IPS DF 6.9 (cell line): ENCODE measurements at places on chromosomes 1 and 21.

- no peak for DNase-seq
These were observed 6.3 kb downstream of the ATF6 start for GRCh38 chr1:161772397-161772796.

GRCh38 chr1:36919491-36920145, 114.7 kb downstream of the GRIK3 start:
- DNase-seq: no peak

GRCh38 chr1:214474467-214474866, 76.9 kb downstream of the PTPN14 start:
- DNase-seq: no peak

DNA sequence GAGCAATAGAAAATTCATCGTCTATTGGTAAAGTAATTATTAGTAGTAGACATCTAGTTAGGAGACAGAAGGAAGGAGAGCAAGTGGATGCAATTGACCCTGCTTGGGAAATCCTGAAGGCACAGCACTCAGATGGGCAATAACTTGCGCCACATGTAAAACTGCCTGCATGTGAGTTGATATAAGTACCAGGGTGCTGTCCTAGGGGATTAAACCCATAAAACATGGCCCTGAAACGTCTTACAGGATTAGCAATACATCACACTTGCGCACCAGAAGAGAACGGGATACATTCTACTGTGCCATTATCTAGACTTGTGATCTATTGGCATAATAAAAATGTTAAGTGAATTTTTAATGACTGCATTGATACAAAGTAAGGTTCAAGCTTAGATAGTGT, 277.5 kb upstream of the LYPLAL1 start:
- DNase-seq: no peak

GRCh38 chr21:30958741-30959140, 77.4 kb upstream of the KRTAP11-1 start:
- DNase-seq: no peak

- DNase-seq: no peak
These were observed 54.7 kb downstream of the NDUFS5 start for GRCh38 chr1:39080831-39081270.

- DNase-seq: no peak
These were observed 4.1 kb downstream of the GSTM5 start for GRCh38 chr1:109716121-109716520.

DNA sequence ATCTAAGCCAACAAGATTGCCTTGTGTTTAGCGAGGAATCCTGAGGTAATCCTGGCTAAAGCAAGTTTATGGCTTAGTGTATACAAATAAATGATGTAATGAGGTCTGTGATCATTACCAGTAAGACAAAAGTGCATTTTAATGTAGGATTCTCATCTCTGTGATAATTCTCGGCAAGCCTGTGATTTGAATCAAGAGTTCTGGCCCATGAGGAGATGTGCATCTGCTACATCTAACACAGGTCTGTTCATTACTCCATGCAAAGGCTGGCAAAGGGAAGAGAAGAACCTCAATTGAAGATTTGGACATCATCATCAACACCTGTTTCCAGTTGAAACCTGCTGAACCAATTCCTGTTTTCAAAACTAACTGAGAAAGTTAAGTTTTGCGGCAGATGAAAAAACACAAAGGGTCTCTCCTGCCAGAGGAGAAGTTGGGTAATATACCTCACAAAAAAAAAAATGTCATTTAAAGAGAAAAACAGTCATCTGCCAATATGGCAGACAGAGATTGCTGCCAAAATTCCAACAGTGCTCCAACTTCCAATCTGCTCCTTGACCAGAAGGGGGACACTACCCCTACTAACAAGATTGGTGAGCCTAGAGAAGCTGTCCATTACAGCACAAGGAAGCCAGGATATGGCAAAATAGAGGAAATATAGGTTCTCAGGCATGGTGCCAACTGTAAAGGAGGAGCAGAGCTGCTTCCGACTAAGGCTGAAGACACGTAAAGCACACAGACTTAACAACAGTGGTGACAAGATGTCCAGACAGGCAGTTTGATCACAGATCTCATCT, 453.7 kb downstream of the TTLL7 start:
- no peak for DNase-seq

- DNase-seq: no peak
These were observed 26.4 kb upstream of the RGS16 start for GRCh38 chr1:182630586-182630985.

GRCh38 chr1:111653709-111654108, 34.1 kb downstream of the RAP1A start:
- DNase-seq: no peak

DNA sequence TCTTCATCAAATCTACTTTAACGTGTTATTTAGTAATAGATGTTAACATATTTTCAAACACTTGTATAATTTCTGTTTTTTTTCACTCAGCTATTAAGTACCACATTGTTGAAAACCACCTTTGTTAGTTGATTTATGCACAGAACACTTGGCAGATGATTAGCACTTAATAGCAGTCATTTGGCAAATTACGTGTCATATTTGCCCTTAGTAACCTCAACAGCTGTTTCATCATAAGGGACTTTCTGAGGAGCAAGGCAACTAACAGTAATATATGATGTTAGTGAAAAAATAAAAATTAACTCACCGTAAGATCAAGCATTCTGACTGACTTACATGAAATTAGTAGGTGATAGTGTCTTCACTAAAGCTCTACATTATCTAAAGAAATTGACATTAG, 186.4 kb downstream of the HMCN1 start:
- no peak for DNase-seq

DNA sequence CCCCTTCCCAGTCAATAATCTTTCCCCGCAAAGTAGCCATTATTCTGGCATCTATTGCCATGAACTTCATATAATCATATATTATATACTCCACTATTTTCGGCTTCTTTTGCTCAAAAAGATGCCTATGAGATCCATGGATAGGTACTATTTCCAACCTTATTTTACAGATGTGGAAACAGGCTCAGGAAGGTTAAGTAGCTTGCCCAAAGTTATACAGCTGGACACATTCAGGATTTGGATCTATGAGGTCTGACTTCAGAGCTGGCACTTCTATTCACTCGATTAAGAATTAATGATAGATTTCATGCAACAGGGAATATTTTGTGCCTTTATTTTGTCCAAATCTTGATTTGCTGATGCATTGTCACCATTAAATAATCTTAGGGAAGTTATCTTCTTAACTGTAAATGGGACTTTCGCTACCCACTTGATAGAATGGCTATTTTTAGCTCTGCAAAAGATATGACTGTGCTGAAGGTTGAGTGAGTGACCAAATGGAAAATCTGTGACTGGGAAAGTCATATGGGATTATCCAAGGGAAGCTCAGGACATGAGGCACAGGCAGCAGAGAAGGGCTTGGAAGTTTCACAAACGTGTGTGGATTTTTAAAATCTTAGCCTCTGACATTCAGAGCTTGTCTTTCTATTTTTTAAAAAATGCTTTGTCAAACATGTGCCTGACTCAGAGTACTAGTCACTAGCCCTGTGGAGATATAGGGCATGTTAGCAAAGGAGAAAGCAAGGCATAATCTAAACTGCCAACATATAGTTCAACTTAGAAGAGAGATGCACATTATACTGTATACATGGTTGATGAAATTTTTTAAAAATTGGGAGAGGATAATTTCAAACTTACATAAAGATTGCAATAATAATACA, 36.5 kb downstream of the GIPC2 start:
- DNase-seq: no peak

DNA sequence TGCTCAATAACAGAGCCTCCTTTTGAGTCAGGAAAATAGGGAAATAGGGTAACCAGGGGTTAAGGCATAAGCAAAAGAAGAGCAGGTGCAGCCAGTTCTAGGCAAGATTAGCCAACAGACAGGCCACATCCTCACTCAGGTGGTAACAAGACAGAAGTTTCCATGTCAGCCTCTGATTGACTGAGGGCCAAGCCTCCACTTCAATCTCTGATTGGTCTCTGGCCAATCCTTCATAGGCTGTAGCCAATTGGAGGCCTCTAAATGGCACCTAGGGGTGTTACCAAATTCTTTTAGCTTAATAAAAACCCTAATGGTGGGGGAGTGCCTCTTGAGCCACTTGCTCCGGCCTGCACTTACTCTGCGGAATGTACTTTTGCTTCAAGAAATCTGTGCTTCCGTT, 37.2 kb downstream of the LACTBL1 start:
- no peak for DNase-seq

- no peak for DNase-seq
These were observed 172.0 kb upstream of the CAMK1G start for GRCh38 chr1:209411491-209411929.

DNA sequence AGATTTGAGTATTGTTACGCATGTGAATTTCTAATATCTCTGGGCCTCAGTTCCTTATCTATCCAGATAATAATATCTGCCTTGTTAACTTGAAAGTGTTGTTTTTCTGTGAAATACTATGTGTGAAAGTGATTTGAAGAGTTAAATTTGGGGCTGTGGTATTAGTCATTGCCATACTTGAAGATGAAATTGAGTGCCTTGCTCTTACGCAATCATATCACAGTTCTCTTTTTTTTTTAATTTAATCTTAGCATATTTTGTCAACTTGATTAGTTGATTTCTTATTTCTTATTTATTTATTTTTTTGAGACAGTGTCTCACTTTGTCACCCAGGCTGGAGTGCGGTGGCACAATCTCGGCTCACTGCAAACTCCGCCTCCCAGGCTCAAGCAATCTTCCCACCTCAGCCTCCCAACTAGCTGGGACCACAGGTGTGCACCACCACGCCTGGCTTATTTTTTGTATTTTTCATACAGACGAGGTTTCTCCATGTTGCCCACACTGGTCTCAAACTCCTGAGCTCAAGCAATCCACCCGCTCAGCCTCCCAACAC, 31.0 kb downstream of the AGO4 start:
- no peak for DNase-seq

DNA sequence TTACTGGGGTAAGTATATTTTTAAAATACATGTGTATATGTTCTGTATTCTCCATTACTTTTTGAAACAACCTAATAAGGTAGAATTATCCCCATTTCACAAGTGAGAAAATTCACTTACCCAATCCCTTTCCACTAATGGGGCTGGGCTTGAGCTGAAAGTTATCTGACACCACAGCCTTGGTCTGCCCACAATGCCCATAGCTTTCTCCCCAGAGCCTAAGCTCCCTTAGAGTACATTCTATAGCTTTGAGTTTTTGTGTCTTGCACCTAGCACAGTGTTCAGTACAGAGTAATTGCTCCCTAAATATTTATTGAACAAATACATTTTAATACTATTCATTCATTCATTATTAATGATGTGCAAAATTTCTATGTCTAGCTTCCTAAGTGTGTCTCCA, 152.7 kb upstream of the RUNX1 start:
- no peak for DNase-seq

- no peak for DNase-seq
These were observed 66.1 kb upstream of the ACTL8 start for GRCh38 chr1:17689011-17689410.

DNA sequence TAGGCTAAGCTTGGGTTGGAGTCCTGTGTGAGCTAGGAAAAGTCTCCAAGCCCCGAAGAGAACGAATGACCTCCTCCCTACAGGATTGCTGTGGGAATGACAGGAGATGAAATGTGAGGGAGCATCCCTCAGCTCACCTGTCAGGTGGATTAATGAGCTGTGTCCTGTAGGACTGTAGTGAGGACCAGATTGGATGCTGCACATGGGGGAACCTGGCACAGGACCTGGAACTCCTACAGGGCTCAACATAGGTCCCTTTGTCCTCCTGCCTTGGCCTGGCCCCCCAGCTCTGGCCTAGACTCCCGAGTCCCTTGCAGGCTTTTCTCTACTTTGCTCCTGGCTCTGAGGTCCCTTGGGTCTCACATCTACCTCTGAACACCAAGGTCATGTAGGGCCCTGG, 155.7 kb downstream of the PTPRU start:
- DNase-seq: no peak

GRCh38 chr21:28811860-28812259, 180.8 kb downstream of the LTN1 start:
- DNase-seq: no peak

DNA sequence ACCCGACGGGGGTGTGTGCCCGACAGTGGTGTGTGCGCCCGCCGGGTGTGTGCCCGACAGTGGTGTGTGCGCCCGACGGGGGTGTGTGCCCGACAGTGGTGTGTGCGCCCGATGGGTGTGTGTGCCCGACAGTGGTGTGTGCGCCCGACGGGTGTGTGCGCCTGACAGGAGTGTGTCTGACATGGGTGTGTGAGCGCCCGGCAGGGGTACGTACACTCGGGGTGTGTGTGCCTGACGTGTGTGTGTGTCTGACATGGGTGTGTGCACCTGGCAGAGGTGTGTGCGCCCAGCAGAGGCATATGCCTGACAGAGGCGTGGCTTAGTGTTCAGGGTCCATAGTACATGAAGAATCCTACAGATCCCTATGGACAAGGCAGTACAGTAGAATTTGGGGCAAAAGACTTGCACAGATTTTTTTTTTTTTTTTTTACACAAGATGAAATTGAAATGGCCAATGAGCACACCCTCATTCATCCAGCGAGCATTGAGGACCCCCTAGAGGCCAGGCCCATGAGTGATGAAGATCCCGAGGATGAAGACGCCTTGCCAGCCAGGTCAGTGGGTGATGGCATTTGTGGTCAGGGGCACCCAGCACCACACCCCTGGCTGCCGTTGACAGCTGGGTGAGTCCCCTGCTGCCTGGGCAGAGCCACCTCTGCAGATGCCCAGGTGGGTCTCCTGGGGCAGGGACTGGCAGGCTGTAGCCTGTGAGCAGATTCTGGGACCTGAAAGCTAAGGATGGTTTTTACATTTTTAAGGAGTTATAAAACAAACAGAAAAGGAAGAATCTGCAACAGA, 60.1 kb downstream of the ADARB1 start:
- no peak for DNase-seq

DNA sequence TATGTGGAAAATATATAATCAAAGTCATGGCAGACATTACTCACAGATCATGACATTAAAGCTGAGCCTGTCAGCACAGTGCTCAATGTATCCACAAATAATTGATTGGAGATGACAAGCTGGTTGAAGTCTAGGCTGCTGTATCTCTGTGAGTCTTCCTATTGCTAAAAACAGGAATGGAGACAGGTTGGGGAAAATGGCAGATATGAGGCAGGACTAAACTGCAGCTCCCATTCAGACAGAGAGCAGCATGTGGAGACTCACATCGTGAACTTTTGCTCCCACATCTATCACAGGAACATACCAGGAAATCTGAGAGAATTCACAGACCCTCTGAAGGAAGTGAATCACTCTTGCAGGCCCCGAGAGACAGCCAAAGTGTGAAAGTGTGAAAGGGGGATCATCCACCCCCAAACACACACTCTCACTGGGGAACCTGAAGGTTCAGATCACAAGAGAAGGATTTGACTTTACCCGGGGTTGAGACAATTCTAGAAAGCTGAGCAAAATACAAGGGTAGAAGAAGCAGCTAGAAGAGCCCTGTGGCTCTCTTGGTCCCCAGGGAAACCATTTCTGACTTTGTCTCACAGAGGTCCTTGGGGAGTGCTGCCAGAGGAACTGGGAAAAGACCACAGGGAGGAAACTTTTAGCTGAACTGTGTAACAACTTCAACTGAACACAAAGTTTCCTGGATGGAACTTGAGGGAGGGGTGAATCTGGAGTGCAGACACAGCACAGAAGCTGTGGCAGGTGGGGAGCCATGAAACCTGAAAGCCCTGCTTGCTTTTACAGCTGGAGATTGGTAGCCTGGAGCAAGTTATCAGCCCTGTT, 173.4 kb downstream of the S1PR1 start:
- DNase-seq: no peak
